ENCODE measurements at places on chromosomes 7 and 10.
A peak's percentile ranks its signal among the peaks of the same experiment; 100 is the strongest.

DNA sequence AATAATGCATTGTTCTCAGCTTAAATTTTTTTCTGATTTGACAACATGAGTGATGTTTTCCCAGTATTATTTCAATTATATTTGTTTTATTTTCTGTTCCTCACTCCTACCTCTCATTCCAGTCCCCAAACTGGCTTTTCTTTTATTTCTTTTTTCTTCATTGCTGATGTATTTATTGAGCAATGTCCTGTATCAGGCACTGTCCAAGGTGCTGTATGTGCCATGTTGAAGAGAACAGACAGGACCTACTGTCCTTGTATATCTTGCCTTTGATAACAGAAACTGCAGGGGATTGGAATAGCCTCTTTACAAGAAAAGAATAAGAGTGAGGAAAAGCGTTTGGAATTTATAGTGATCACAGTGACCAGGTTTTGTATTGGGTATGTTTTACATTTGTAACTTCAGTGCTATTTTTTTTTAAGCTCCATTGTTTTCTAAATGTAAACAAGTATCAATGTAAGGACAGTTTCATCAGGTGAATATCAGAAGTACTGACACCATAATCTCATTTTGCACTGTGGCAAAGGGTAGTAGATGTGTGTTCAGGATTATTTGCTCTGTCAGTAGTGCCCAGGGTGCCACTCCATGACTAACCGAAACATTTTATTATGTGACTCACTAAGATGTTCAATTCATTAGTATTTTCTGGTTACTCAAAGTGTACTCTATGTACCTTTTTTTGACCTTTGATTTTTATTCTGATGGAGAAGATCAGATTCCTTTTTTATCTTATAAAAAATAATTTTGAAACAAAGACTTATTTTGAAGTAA is 15.6 kb upstream of the CLDN12 start:
- peak; percentile 48 for DNase-seq

DNA sequence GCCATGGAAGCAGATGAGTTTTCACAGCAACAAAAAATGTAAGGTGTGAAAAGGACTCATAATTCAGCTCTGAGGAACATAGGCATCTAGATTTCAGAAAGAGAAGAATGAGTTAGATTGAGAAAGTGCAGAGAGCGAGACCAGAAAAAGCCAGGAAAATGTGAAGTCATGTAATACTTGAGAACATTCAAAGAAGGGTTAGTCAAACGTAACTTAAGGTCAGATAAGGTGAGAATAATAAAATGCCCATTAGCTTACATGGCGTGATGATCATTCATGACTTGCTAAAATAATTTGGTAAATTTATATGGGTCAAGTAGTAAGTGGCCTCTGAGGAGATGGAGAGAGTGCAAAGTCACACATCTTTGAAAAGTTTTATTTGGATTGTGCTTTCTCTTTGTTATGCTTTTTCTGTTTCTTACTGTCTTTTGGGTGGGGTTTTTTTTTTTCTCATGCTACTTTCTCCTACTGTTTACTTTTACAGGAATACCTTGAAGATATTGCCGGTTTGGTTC is 271.8 kb upstream of the NRG3 start:
- no peak for DNase-seq

DNA sequence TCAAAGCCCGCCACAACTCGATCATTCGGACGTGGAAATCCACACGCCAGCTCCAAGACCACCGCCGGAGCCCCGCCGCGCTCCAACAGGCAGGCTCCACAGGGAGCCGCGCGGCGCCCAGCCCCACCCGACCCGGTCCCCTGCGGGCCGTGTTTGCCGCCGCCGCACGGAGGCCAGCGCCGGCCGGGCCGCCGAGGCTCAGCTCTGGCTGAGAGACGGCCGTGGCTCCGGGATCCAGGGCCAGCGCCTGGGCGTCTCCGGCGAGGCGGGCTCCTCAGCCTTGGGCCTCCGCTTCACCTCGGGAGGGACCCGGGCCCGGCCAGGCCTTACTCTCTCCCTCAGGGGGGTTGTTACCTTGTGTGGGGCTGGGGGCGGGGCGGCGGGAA is 333 bp downstream of the SMNDC1 start:
- DNase-seq, result no peak

GRCh38 chr10:70169649-70170364 is 507 bp downstream of the SAR1A start:
- DNase-seq, result no peak

- no peak for DNase-seq
Measured at GRCh38 chr10:26290236-26290635, 73.7 kb downstream of the GAD2 start.

DNA sequence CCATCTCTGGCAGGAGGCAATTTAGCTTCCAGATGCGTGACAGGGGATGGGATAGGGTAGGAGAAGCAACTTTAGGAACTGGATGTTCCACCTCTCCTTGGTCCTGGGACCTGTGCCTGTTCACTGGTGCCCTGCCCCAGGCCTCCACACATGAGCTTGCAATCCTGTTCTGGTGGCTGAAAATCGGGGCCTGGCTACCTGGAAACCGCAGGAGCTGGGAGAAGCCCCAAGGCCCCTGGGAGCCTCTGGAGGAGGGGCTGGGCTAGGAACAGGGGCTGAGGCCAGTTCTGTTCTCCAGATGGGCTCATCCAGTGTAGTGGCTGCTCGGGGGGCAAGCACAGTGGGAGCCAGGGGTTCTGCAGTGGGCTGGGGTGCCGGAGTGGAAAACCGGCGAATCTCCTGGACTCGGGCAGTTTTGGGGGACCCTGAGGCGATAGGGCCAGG is 5.3 kb upstream of the MYOZ1 start:
- DNase-seq, result no peak

GRCh38 chr7:16774986-16775385 is 21.4 kb downstream of the TSPAN13 start:
- no peak for DNase-seq

DNA sequence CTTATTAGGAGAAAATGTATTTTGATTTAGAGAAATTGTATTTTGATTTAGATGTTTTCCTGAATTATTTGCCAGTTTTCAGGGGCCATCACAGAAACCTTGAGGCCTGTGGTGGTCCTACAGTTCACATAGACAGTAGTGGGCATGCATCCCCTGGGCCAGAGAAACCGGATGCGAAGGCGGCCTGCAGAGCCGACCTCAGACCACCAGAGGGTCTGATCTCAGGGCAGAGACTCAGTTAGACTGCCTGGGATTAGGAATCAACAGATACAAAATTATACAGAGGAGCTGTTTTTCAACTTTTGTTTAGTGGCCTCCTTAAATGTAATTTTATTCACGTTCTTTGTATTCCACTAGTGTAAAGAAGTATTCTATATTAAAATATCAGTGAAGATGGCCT is 158.4 kb downstream of the PAXIP1 start:
- no peak for DNase-seq

GRCh38 chr10:11320809-11321520 is 290.5 kb downstream of the USP6NL start:
- no peak for DNase-seq

- DNase-seq, result no peak
Measured at GRCh38 chr7:101411508-101411874, 48.8 kb downstream of the COL26A1 start.

DNA sequence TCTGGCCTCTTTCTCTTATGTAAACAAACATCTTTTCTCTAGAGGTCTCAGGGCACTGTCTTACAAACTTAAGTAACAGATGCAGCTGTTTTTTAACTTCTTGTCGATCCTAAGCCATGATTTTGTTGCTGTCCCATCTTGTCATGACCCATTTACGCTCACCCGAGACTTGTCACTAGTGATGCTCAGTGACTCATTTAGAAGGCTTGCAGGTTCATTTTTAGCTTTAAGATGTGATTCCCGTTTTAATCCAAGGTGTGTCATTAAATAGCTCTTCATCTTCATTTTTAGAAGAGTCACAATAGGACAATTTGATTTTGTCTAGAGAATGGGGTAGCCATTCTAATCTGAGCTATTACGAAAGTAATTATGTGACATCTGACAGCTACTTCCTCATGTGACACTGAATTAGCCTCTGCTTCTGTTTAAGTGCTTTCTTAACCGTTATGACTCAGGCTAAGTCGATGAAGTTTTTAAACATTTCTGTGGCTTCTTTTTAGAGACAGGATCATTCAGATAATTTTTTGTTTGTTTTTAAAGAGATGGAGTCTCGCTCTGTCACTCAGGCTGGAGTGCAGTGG is 42.7 kb downstream of the SPDYE5 start:
- DNase-seq, result peak; percentile 63

Measured in cardiac fibroblast (primary cell).